Foreskin keratinocyte (primary cell): ENCODE measurements at places on chromosomes 7 and 10. TPM values are rescaled to one million over a fixed set of nuclear protein-coding genes. Genes with fewer than 3 reads are reported as not detected.

NPY gene
- polyA plus RNA-seq = not detected in 2 replicates

GRM3 gene
- polyA plus RNA-seq = not detected in 2 replicates

ITIH5 gene
- not detected in 2 replicates for polyA plus RNA-seq

COL26A1 gene
- polyA plus RNA-seq = not detected in 2 replicates

VGF gene
- 0.21 and 0.33 TPM in 2 replicates for polyA plus RNA-seq

C10orf67 gene
- polyA plus RNA-seq = 0.02 and 0.18 TPM in 2 replicates

TFEC gene
- not detected in 2 replicates for polyA plus RNA-seq

NANOS1 gene
- 0.99 and 1.1 TPM in 2 replicates for polyA plus RNA-seq

VWC2 gene
- not detected in 2 replicates for polyA plus RNA-seq

FOXK1 gene
- polyA plus RNA-seq = 3.6 and 3.8 TPM in 2 replicates

CHRM2 gene
- polyA plus RNA-seq = not detected in 2 replicates

CALY gene
- not detected in 2 replicates for polyA plus RNA-seq

PARD3 gene
- polyA plus RNA-seq = 25.6 and 29.2 TPM in 2 replicates

LRRC4 gene
- polyA plus RNA-seq = 0.04 and 0.08 TPM in 2 replicates

EBF3 gene
- polyA plus RNA-seq = 0.02 TPM in 1 of 2 replicates, not detected in the other

HOXA7 gene
- 14.5 and 15.6 TPM in 2 replicates for polyA plus RNA-seq

ANKRD61 gene
- 0.06 and 0.09 TPM in 2 replicates for polyA plus RNA-seq

AKAP9 gene
- polyA plus RNA-seq = 6.8 and 7.7 TPM in 2 replicates

PRRT4 gene
- 0.04 and 0.29 TPM in 2 replicates for polyA plus RNA-seq

OR6V1 gene
- not detected in 2 replicates for polyA plus RNA-seq

HABP2 gene
- not detected in 2 replicates for polyA plus RNA-seq

WIPF3 gene
- 0.31 and 0.50 TPM in 2 replicates for polyA plus RNA-seq

GTF2IRD2 gene
- 4.4 and 5.0 TPM in 2 replicates for polyA plus RNA-seq

RASSF4 gene
- 0.31 and 0.34 TPM in 2 replicates for polyA plus RNA-seq

TSC22D4 gene
- 42.9 and 52.7 TPM in 2 replicates for polyA plus RNA-seq

PIP gene
- not detected in 2 replicates for polyA plus RNA-seq

ZCWPW1 gene
- 1.3 and 1.4 TPM in 2 replicates for polyA plus RNA-seq

BEND7 gene
- polyA plus RNA-seq = 0.72 and 1.4 TPM in 2 replicates

PRTFDC1 gene
- polyA plus RNA-seq = 6.4 and 7.0 TPM in 2 replicates

OPN1SW gene
- polyA plus RNA-seq = not detected in 2 replicates

DYNC1I1 gene
- polyA plus RNA-seq = 0.09 and 0.18 TPM in 2 replicates

CDK1 gene
- 52.4 and 84.9 TPM in 2 replicates for polyA plus RNA-seq

AGR3 gene
- not detected in 2 replicates for polyA plus RNA-seq

LIPM gene
- polyA plus RNA-seq = 0.07 TPM in 1 of 2 replicates, not detected in the other

CDNF gene
- polyA plus RNA-seq = 0.39 and 0.54 TPM in 2 replicates

LIPJ gene
- not detected in 2 replicates for polyA plus RNA-seq

ZNF488 gene
- 1.2 and 1.5 TPM in 2 replicates for polyA plus RNA-seq
